Endothelial cell (in vitro differentiated cells): ENCODE measurements at places on chromosomes 11 and 22. TPM values are rescaled to one million over a fixed set of nuclear protein-coding genes. Genes with fewer than 3 reads are reported as not detected.

GRCh38 chr11:16856022-16856471 is 117.6 kb downstream of the C11orf58 start:
- DNase-seq = no peak

DNA sequence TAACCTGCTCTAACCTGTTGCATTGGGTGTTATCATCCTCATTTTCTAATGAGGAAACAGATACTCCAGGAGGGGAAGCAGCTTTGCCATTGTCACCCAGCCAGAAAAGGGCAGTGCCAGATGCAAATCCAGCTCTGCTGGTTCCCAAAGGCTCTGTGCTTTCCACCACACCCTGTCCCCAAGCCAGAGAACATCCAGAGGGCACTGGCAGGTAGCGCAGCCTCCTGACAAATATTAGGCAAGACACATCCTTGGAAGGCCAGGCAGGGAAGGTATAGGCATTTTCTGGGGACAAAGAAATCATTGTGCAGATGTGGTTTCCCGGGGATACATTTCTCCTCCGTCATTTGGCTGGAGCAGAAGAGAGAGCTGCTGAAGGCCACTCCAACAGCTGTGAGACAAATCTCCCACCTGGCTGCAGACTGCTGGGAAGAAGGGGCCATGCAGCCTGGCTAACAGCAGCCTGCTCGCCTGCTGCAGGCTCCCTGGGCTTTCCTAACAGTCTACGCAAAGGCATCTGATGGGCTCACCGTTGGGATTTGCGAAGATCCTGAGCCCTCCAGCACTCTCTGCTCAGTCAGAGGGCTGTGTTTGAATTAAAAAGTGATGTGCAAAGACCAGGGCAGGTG is 93.9 kb upstream of the PITPNB start:
- no peak for DNase-seq

DNA sequence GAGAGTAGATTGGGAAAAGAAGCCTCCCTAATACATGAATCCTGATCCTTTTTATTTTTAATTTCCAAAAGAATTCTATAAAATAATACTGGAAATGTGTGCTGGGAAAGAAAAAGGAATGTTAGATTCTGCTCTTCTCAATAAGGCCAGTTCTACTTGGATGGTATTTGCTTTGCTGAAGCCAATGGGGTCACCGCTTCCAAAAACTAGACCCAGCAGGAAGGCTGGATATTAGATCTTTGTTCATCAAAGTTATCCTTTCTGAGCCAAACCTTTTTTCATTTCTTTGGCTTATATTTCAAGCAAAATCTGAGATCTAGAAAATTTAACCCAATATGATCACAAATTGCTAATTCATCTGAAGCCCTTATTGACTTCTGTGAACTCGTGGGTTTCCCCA is 41.4 kb downstream of the SCUBE2 start:
- no peak for DNase-seq

DNA sequence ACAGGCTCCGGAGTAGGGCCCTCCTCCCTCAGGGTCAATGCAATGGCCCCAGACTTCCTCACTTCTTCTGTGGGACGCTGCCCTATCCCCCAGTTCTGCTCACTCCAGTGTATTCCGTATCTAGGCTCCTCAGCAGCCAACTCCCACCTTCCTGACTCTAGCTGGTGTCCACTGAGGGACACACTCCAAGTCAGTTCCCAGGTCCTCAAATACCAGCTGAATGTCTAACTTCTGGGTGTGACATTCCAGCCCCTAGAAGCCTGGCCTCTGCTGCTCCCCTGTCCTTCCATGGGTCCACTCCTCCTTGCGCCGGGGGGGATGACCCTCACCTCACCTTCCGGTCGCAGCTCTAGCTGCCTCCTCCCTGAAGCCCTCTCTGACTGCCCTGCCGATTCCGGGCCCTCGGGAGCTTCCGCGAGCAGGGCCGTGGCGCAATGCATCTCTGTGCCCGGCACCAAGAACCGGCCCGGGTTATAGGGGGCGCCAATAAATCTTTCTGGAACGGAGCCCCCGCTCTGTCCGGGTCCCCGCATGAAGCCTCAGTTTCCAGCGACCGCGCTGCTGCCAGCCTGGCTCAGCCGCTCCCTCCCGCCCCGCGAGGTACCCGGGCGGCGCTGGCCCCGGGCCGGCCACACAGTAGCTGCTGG is 15.4 kb downstream of the BAD start:
- DNase-seq = no peak

SYT7 gene
- total RNA-seq = 9.7 TPM

HIC2 gene
- 23.5 TPM for total RNA-seq
